WTC11 (cell line): ENCODE measurements at places on chromosomes 3 and 15.

DNA sequence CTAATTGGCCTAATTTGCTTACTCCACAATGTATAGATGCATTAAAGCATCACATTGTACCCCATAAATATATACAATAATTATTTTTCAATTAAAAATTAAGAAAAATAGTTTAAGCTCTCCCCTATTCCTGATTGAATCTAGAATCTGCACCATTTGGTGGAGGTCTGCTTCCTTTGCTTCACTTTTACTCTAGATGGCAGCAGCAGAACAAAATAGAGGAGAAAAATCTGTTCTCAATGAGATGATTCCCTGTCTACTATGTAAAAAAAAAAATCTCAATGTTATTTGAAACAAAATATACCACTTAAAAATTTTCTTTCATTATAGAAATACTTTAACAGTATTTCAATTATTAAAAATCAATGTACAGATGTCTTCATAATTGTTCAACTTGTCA, 109.6 kb upstream of the FXR1 start:
- H3K4me1 ChIP-seq: peaks cover 21% of the 10 kb centered on the region
- H3K36me3 ChIP-seq: no peaks in the 10 kb centered on the region
- no peaks in the 10 kb centered on the region for H3K27me3 ChIP-seq

- H3K4me3 ChIP-seq: peak overlapping the region; percentile 93
- H3K27ac ChIP-seq: peak overlapping the region; percentile 65
- peaks cover 18% of the 10 kb centered on the region for H3K27me3 ChIP-seq
- H3K4me1 ChIP-seq: peaks cover 45% of the 10 kb centered on the region
Observed at GRCh38 chr3:11718637-11719405, 75.1 kb upstream of the VGLL4 start.

DNA sequence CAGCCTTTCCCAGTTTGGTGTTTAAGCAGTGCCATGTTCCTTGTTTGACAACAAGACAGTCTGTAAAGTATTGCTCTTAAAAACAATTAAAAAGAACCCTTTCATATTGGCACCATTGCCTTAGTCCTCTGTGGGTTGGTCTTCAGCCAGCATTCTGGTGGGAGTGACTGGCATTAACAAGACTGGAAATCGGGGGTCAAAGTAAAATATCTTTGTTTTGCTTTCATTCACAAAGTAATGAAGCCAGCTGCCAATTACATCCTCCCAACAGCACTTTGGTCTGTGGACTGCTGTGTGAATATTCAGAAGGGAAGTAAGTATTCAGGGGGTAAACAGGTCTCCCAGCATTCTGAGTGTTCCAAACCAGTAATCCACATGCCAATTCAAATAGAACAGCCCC, 8.3 kb upstream of the VILL start:
- H3K4me1 ChIP-seq: peaks cover 6% of the 10 kb centered on the region; the same call in 1 of the 2 replicates
- no peak overlapping the region for H3K4me3 ChIP-seq
- H3K27ac ChIP-seq: no peak overlapping the region
- DNase-seq: no peak

GRCh38 chr15:79519628-79520027, 87.5 kb downstream of the MINAR1 start:
- no peak overlapping the region for H3K27ac ChIP-seq
- peaks cover 11% of the 10 kb centered on the region for H3K4me1 ChIP-seq
- H3K4me3 ChIP-seq: no peak overlapping the region

GRCh38 chr15:59157840-59158700, 48.6 kb upstream of the LDHAL6B start:
- H3K4me3 ChIP-seq: no peak overlapping the region
- H3K36me3 ChIP-seq: peaks cover 52% of the 10 kb centered on the region

- no peaks in the 10 kb centered on the region for H3K4me1 ChIP-seq
- H3K27me3 ChIP-seq: peaks cover 24% of the 10 kb centered on the region; the same call in 1 of the 2 replicates
- no peak overlapping the region for H3K4me3 ChIP-seq
- DNase-seq: no peak
- no peaks in the 10 kb centered on the region for H3K36me3 ChIP-seq
Observed at GRCh38 chr3:129954514-129954913, 20.0 kb upstream of the TRH start.

DNA sequence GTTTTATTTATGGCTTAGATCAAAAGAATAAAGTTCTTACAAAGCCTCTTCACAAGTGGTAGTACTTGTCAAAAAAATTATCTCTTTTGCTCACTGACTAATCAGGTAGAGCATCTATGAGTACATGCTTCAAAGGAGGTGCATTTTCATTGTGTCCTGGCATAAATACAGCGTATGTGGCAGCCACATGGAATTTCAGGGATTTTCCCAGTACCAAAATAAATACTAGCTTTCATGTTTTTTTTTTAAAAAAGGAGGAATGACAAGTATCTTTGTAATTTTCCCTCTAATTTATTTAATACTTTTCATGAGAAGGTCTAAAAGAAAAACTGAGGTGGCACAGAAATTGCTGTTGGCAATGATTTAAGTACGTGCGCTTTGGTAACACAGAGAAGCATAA, 597.8 kb upstream of the ALCAM start:
- no peaks in the 10 kb centered on the region for H3K36me3 ChIP-seq
- DNase-seq: no peak
- H3K27ac ChIP-seq: no peak overlapping the region
- no peak overlapping the region for H3K4me3 ChIP-seq
- no peaks in the 10 kb centered on the region for H3K27me3 ChIP-seq
- H3K4me1 ChIP-seq: peaks cover 4% of the 10 kb centered on the region

DNA sequence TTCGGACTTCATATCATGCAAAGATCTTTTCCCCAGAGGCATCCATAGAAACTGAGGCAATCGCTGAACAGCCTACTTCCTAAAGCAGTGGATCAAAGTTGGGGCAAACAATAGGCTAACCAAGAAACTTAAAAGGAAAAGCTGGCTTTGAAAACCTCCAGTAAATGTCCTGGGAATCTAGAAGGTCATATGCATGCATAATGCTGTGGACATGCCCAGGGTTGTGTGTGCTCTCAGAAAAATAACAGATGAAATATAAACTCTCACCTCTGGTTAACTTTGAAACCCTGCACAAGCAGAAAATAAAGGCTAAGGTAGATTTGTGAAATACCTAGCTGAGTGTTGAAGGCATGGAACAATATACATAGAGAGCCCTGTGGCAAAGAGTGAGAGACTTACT, 96.3 kb downstream of the MYO9A start:
- peaks cover 4% of the 10 kb centered on the region for H3K36me3 ChIP-seq
- no peaks in the 10 kb centered on the region for H3K27me3 ChIP-seq
- DNase-seq: no peak
- H3K4me1 ChIP-seq: no peaks in the 10 kb centered on the region
- no peak overlapping the region for H3K27ac ChIP-seq
- no peak overlapping the region for H3K4me3 ChIP-seq

- no peaks in the 10 kb centered on the region for H3K27me3 ChIP-seq
- peaks cover 8% of the 10 kb centered on the region for H3K4me1 ChIP-seq
- no peak for DNase-seq
- no peak overlapping the region for H3K27ac ChIP-seq
- peaks cover 10% of the 10 kb centered on the region for H3K36me3 ChIP-seq
Observed at GRCh38 chr15:38144921-38145320, 107.7 kb upstream of the SPRED1 start.

DNA sequence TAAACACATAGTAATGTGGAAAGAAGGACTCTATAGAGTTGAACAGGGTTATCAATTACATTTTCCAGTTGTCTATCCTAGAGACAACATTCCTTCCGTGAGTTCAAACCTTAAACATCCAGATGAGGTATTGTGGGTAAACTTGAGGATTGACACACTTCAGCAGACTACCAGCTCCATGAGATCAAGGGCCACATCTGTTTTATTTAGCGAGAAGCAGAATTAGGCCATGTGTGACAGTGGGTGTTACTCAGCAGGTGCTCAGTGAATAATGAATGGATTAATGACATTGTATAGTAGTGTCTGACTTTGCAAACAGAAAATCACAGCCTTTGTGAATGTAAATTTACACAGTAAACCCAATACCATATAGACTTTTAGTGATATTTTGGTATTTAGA, 941.1 kb upstream of the CFAP20DC start:
- H3K4me3 ChIP-seq: no peak overlapping the region
- H3K27ac ChIP-seq: no peak overlapping the region
- DNase-seq: no peak
- peaks cover 14% of the 10 kb centered on the region for H3K4me1 ChIP-seq

GRCh38 chr3:158792709-158793108, 9.1 kb upstream of the MFSD1 start:
- H3K27ac ChIP-seq: no peak overlapping the region
- H3K27me3 ChIP-seq: peaks cover 6% of the 10 kb centered on the region
- H3K36me3 ChIP-seq: no peaks in the 10 kb centered on the region
- no peak overlapping the region for H3K4me3 ChIP-seq

- no peak overlapping the region for H3K4me3 ChIP-seq
- H3K4me1 ChIP-seq: no peaks in the 10 kb centered on the region
- H3K27me3 ChIP-seq: no peaks in the 10 kb centered on the region; the same call in 1 of the 2 replicates
- DNase-seq: no peak
- no peak overlapping the region for H3K27ac ChIP-seq
Observed at GRCh38 chr3:69825446-69825845, 86.2 kb downstream of the MITF start.

DNA sequence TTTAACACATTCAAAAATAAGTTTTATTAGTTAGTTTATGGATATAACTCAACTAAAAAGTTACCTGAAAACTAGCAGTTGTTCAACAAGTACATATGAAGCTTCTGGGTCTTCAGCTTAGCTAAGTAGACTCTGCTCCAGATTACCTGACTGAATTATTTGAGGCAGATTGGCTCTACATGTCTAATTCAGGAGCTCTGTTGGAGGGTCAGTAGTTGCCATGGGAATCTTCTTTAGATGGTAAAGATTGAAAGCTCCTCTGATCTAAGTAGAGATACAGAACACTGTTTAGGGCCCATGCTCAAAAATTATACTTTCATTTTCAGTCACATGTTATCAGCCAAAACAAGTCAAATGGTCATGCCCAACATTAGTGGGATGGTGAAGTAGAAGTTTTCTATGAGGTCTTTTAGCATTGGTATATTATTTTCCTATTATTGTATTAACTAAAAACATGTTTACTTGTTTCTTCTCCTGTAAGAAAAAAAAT, 1476.9 kb downstream of the OTOL1 start:
- no peaks in the 10 kb centered on the region for H3K27me3 ChIP-seq
- H3K4me1 ChIP-seq: no peaks in the 10 kb centered on the region
- H3K4me3 ChIP-seq: no peak overlapping the region

- H3K4me3 ChIP-seq: no peak overlapping the region
- DNase-seq: no peak
- peak overlapping the region; percentile 97; the same call in 1 of the 2 replicates for H3K27ac ChIP-seq
- H3K4me1 ChIP-seq: peaks cover 29% of the 10 kb centered on the region
- no peaks in the 10 kb centered on the region for H3K27me3 ChIP-seq
Observed at GRCh38 chr3:123100193-123100776, 33.5 kb downstream of the PDIA5 start.

- no peaks in the 10 kb centered on the region for H3K4me1 ChIP-seq
- no peak for DNase-seq
- H3K27me3 ChIP-seq: no peaks in the 10 kb centered on the region
- peaks cover 51% of the 10 kb centered on the region for H3K36me3 ChIP-seq
- no peak overlapping the region; the same call in 1 of the 2 replicates for H3K27ac ChIP-seq
- no peak overlapping the region for H3K4me3 ChIP-seq
Observed at GRCh38 chr3:47496892-47497291, 16.6 kb downstream of the ELP6 start.

GRCh38 chr15:43293432-43293831, 26.7 kb upstream of the TGM5 start:
- DNase-seq: peak; percentile 67
- H3K4me1 ChIP-seq: peaks cover 25% of the 10 kb centered on the region
- no peaks in the 10 kb centered on the region for H3K36me3 ChIP-seq
- peak overlapping the region; percentile 61 for H3K4me3 ChIP-seq
- H3K27me3 ChIP-seq: peaks cover 8% of the 10 kb centered on the region

- DNase-seq: no peak
- H3K4me3 ChIP-seq: no peak overlapping the region
- H3K4me1 ChIP-seq: peaks cover 11% of the 10 kb centered on the region
- no peaks in the 10 kb centered on the region for H3K27me3 ChIP-seq
Observed at GRCh38 chr3:127639173-127640041, 10.4 kb downstream of the PODXL2 start.

GRCh38 chr15:79981831-79982455, 10.9 kb upstream of the BCL2A1 start:
- no peak for DNase-seq
- H3K27ac ChIP-seq: no peak overlapping the region
- no peaks in the 10 kb centered on the region for H3K27me3 ChIP-seq
- no peak overlapping the region for H3K4me3 ChIP-seq
- no peaks in the 10 kb centered on the region for H3K4me1 ChIP-seq

DNA sequence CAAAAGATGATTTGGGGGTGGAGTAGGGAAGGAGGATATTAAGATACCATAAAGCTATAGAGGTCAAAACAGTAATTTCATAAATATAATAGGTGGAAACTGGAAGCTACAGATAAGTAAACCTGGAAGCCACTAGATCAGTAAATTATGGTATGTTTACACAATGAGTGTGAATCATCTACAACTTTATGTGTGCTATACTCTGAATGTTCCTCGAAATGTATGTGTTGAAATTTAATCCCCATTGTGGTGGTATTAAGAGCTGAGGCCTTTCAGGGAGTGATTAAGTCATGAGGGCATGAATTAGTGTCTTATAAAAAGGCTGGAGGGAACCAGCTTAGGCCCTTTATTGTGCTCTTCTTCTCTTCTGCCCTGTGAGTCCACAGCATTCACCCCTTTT, 25.2 kb downstream of the EOMES start:
- no peak overlapping the region for H3K27ac ChIP-seq
- no peaks in the 10 kb centered on the region for H3K27me3 ChIP-seq
- H3K4me3 ChIP-seq: no peak overlapping the region
- no peaks in the 10 kb centered on the region for H3K4me1 ChIP-seq
- DNase-seq: no peak

DNA sequence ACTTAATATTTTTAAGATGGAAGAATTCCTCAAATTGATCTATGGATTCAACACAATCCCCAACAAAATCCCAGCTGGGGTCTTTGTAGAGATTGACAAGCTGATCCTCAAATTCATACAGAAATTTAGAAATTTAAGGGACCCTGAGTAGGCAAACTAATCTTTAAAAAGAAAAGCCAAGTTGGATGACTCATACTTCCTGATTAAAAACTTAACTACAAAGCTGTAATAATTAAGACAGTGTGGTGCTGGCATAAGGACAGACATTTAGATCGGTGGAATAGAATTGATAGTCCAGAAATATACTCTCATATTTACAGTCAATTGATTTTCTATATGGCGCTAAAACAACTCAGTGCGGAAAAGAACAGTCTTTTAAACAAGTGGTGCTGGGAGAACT, 11.6 kb downstream of the FAM162A start:
- DNase-seq: no peak
- H3K27me3 ChIP-seq: no peaks in the 10 kb centered on the region
- peaks cover 19% of the 10 kb centered on the region for H3K4me1 ChIP-seq
- peaks cover 8% of the 10 kb centered on the region; the same call in 1 of the 2 replicates for H3K36me3 ChIP-seq

DNA sequence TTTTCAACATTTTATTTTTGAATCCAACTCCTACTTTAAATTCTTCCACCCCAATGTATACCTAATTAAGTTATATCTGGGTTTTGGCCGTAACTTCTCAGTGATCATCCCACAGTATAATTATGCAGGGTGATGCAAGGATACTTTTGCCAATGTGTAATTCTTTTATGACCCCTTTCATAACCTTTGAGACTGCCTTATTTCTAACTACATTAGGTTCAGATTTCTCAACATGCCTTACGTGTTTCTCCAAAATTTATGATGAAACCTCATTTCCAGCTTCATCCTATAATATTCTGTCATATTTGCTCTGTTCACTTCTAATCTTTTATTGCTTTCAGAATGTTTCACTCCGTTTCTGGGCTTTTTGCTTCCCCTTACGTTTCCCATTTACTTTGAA, 1229.6 kb upstream of the ALCAM start:
- peaks cover 3% of the 10 kb centered on the region; the same call in 1 of the 2 replicates for H3K36me3 ChIP-seq
- H3K4me3 ChIP-seq: no peak overlapping the region

GRCh38 chr3:53142986-53143385, 12.8 kb upstream of the RFT1 start:
- no peaks in the 10 kb centered on the region for H3K27me3 ChIP-seq
- peaks cover 6% of the 10 kb centered on the region; the same call in 1 of the 2 replicates for H3K4me1 ChIP-seq
- H3K36me3 ChIP-seq: no peaks in the 10 kb centered on the region
- no peak for DNase-seq
